ENCODE measurements at places on chromosomes 3 and 15. TPM values are rescaled to one million over a fixed set of nuclear protein-coding genes. Genes with fewer than 3 reads are reported as not detected.

DNA sequence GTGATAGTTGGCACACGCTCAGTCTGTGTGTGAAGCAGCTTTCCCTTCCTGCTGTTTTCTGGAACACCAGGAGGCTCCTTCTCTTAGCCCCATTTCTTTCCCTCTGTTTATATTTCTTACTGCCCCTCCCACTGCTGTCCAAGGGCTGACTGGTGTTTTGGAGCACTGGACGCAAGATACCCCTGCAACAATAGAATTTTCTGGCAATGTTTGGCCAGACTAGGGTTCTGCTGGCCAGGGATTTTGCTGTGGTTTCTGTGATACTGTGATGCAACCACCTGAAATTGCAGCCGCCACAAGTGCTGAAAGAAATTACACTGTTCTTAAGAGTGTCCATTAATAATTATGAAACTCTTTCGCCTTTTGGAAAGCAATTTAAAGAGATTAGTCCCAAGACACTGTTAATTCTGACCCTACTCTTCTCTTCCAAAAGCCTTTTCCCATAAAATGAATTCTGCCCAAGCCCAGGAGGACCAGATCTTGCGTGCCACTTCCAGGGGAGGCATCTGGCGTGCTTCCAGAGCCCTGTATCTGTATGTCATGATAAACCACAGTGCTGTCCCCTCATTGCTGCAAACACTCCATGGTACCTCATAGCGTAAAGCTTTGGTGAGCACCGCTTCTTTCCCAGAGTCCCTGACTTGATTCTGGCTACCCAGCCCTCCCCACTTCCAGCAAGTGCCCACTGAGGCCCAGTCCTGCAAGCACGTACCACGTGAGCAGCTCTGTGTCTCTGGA is 159.4 kb upstream of the CHRM5 start:
- H3K27ac ChIP-seq: peak overlapping the region; percentile 60
- no peaks in the 10 kb centered on the region for H3K4me1 ChIP-seq
- DNase-seq: no peak
- no peak overlapping the region for H3K4me3 ChIP-seq

DNA sequence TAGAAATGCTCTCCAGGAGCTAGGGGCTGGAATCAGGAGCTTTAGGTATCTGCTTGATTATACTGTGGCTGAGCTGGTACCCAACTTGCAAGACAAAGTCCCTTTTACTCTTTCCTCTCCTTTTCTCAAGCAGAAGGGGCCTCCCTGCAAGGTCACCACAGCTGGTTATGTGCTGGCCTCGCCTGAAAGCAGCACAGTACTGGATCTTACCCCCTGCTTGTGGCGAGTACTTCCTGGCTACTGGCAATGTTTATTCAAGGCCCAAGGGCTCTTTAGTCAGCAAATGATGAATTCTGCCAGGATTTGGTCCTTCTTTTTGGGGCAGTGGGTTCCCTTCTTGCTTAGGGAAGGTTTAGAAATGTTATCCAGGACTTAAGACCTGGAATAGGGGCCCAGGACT is 234.6 kb downstream of the RAP2B start:
- no peaks in the 10 kb centered on the region for H3K27me3 ChIP-seq
- H3K27ac ChIP-seq: no peak overlapping the region
- H3K4me1 ChIP-seq: no peaks in the 10 kb centered on the region
- no peak for DNase-seq

DNA sequence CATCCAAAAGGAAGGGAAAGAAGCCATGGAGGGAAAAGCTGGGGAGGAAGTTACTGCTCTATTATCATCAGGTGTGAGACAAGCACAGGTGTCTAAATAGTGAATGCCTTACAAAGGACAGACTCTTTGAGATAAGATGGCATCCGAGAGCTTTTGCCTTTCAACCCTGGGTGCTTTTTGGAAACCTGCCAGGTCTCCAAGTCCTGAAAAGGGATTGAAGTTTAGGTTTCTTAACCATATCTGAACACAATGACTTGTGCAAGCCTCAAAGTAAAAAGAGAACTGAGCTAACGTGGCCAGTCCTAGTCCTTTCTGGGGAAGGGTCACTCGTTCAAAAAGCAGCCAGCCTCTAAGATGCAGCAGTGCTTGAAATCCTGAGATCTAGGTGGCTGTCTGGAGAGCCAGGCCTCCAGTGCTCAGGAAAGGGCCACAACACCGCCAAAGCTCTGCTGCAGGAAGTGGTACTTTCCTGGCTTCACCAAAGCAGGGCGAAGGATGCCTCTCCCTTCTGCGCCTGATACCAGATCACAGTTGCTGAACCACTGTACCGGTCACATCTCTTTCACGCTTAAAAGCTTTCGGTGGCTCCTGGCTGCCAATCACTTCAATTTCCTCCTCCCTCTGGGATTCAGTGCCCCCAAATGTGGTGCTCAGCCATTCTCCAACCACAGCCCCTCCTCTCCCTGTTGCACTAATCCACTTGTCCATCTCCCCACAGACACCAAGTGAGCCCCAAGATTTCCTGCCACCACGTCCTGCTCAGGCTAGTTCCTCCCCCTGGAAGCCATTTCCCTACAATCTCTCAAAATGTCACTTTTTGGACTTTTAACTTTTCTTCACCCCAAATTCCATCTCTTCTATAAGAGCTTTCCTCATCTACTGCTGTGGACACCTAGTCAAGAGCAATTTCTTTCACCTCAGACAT is 104.1 kb upstream of the LPP start:
- peaks cover 48% of the 10 kb centered on the region for H3K27me3 ChIP-seq
- H3K4me3 ChIP-seq: no peak overlapping the region
- no peaks in the 10 kb centered on the region for H3K36me3 ChIP-seq
- H3K4me1 ChIP-seq: peaks cover 21% of the 10 kb centered on the region
- no peak for DNase-seq
- no peak overlapping the region for H3K27ac ChIP-seq

DNA sequence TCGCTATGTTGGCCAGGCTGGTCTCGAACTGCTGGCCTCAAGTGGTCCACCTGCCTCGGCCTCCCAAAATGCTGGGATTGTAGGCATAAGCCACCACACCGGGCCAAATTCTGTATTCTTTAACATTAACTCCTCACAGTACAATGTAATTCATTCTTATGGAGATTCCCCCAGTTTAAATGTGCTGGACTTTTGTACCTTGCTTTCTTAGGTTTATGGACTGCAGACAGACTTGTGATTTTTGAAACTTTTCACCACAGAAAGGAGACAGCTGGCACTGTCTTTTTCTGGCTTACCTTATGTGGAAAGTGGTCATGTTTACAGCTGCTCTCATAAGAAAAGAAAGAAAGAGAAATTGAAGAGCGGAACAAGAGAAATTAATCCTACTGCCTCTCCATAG is 103.8 kb downstream of the IQCH start:
- H3K4me1 ChIP-seq: peaks cover 44% of the 10 kb centered on the region
- H3K4me3 ChIP-seq: no peak overlapping the region
- H3K27ac ChIP-seq: peak overlapping the region; percentile 93

DNA sequence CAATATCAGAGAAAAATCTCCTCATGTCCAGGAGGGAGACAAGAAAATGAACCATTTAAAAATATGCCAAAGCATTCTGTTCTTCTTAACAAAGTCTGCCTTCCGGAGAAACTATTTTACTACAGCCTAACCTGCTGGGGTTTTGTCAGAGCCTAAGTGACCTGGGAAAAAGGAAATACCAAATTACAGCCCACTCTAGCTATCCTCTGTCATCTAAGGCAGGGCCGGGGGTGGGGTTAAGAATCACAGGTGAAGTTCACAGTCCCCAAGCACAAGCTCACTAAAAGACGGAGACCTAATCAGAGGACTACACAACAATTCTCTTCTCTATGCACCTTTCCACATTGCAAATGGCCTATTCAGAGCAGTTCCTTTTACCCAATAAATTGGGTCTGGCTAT is 116.6 kb downstream of the TRIM42 start:
- H3K4me1 ChIP-seq: no peaks in the 10 kb centered on the region
- H3K36me3 ChIP-seq: peaks cover 2% of the 10 kb centered on the region
- no peaks in the 10 kb centered on the region for H3K27me3 ChIP-seq
- H3K4me3 ChIP-seq: no peak overlapping the region
- no peak for DNase-seq
- no peak overlapping the region for H3K27ac ChIP-seq

GRCh38 chr3:33001889-33002288 is 50.4 kb downstream of the CCR4 start:
- H3K36me3 ChIP-seq: peaks cover 14% of the 10 kb centered on the region
- no peak overlapping the region for H3K27ac ChIP-seq
- DNase-seq: no peak
- H3K4me1 ChIP-seq: no peaks in the 10 kb centered on the region
- no peaks in the 10 kb centered on the region for H3K27me3 ChIP-seq

- no peaks in the 10 kb centered on the region for H3K4me1 ChIP-seq
- no peak for DNase-seq
- H3K27ac ChIP-seq: no peak overlapping the region
- H3K4me3 ChIP-seq: no peak overlapping the region
- H3K27me3 ChIP-seq: no peaks in the 10 kb centered on the region
Observed at GRCh38 chr3:61901496-61901895, 340.1 kb downstream of the PTPRG start.

DNA sequence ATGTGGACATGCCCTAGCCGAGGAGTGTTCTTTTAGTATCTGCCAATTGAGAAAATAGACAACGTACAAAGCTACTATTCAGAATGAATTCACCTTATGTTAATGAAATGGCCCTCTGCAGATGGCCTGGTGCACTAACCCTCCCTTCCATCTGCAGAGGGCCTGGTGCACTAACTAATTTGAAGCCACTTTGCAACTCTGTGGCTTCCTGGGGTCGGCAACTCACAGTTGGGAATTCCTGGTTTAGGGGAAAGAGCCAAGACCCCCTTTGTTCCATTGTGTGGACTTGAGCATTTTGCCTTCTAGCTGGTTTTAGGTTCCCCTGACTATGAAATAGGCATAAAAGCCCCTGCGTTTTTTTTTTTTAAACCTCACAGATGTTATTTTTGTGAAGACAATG is 204.3 kb upstream of the UBE3A start:
- H3K36me3 ChIP-seq: peaks cover 4% of the 10 kb centered on the region
- peaks cover 49% of the 10 kb centered on the region for H3K4me1 ChIP-seq
- no peaks in the 10 kb centered on the region for H3K27me3 ChIP-seq
- H3K4me3 ChIP-seq: no peak overlapping the region
- DNase-seq: no peak
- no peak overlapping the region for H3K27ac ChIP-seq

GRCh38 chr15:22257047-22258008 is 177.0 kb downstream of the OR4M2 start:
- no peaks in the 10 kb centered on the region for H3K27me3 ChIP-seq
- no peak overlapping the region for H3K4me3 ChIP-seq
- no peak for DNase-seq
- H3K27ac ChIP-seq: no peak overlapping the region
- H3K36me3 ChIP-seq: peaks cover 15% of the 10 kb centered on the region

DNA sequence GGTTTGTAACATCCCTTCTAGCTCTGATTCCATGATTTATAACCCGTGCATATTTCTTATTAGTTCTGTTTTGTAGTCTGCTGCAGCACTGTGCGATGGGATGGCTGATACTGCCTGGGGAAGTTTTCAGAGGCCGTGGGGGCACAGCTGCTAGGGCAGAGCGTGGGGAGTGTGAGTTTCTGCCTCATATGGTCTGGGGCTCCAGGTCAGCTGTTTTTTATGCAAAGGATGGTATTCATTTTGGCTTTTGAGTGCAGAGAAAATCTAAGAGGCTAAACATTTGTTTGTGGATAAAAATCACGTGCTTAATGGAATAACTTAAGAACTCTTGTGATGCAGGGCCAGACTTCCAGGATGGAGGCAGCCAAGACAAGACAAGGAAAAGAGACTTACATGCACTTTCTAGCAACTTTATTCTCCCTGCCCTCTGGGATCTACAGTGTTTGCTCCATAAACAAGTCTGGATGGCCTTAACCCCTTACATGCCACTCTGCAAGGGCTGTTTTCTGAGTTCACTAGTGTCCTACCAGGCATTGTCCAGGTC is 45.5 kb upstream of the CFAP161 start:
- no peak overlapping the region for H3K27ac ChIP-seq
- no peaks in the 10 kb centered on the region for H3K4me1 ChIP-seq
- DNase-seq: no peak
- H3K27me3 ChIP-seq: peaks cover 3% of the 10 kb centered on the region

- H3K27ac ChIP-seq: no peak overlapping the region
- no peak overlapping the region for H3K4me3 ChIP-seq
- H3K27me3 ChIP-seq: no peaks in the 10 kb centered on the region
- no peak for DNase-seq
- H3K4me1 ChIP-seq: peaks cover 27% of the 10 kb centered on the region
Observed at GRCh38 chr15:83200162-83200561, 7.5 kb downstream of the HDGFL3 start.

DNA sequence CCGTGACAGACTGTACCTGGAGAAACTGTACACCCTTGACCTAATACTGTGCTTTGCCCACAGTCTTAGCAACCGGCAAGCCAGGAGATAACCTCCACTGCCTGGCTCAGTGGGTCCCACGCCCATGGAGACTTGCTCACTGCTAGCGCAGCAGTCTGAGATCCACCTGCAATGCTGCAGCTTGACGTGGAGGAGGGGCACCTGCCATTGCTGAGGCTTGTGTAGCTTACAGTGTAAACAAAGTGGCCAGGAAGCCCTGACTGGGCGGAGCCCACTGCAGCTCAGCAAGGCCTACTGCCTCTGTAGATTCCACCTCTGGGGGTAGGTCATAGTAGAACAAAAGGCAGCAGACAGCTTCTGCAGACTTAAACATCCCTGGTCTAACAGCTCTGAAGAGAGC is 189.3 kb downstream of the EDEM1 start:
- H3K27ac ChIP-seq: no peak overlapping the region
- peak; percentile 33 for DNase-seq
- no peak overlapping the region for H3K4me3 ChIP-seq
- H3K27me3 ChIP-seq: no peaks in the 10 kb centered on the region
- H3K36me3 ChIP-seq: peaks cover 1% of the 10 kb centered on the region

- DNase-seq: no peak
- H3K27ac ChIP-seq: no peak overlapping the region
- H3K4me3 ChIP-seq: no peak overlapping the region
- no peaks in the 10 kb centered on the region for H3K27me3 ChIP-seq
Observed at GRCh38 chr15:29544513-29545128, 275.0 kb upstream of the NSMCE3 start.

- DNase-seq: no peak
- H3K27me3 ChIP-seq: peaks cover 29% of the 10 kb centered on the region
- no peak overlapping the region for H3K27ac ChIP-seq
- H3K36me3 ChIP-seq: no peaks in the 10 kb centered on the region
- peaks cover 33% of the 10 kb centered on the region for H3K4me1 ChIP-seq
Observed at GRCh38 chr3:24595796-24596195, 101.1 kb upstream of the THRB start.

GRCh38 chr3:160296591-160296990 is 71.4 kb downstream of the C3orf80 start:
- peaks cover 5% of the 10 kb centered on the region for H3K36me3 ChIP-seq
- DNase-seq: no peak
- H3K4me3 ChIP-seq: no peak overlapping the region

- no peak overlapping the region for H3K27ac ChIP-seq
- no peak for DNase-seq
Observed at GRCh38 chr3:148728753-148729152, 31.1 kb downstream of the AGTR1 start.

TM2D3 gene
- 49.3 TPM for total RNA-seq

BFSP2 gene
- not detected for total RNA-seq

TNNC1 gene
- 3.6 TPM for total RNA-seq

PLA2G4D gene
- not detected for total RNA-seq

GOLGA8O gene
- 0.31 TPM for total RNA-seq

MED12L gene
- 10.8 TPM for total RNA-seq

KY gene
- total RNA-seq: not detected

THBS1 gene
- 34.6 TPM for total RNA-seq
